ENCODE measurements at places on chromosomes 2 and 18.
A peak's percentile ranks its signal among the peaks of the same experiment; 100 is the strongest.

- no peak for DNase-seq
Observed at GRCh38 chr2:235966932-235967757, 201.0 kb downstream of the GBX2 start.

GRCh38 chr18:8656232-8656631 lies 47.0 kb downstream of the RAB12 start:
- no peak for DNase-seq

DNA sequence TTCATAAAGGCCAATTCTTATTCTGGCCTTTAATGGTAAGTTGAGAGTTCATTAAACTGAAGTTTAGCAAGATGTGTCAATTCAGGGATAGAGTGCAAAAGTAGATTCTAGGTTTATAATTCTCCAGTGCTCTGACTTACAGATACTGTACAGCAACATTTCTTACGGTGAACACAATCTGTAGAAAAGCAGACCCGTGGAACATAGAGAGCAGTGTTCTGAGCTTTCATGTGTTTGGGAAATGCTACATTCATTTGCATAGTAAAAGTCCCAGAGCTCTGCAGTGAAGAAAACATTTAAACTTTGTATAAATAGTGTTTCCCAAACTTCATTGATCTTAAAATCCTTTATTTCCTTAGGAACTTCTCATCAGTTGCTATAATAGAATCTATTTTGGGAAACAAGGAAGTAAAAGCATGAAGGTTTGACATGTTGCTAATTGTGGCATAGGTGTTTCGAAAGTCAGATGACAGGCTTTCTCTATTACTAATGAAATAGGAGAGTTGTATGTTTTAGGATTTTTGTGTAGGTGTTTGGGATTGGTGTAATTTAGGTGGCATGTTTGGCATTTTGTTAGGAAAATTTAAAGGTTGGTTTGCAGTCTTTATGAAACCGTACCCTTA lies 138.2 kb downstream of the ASXL3 start:
- no peak for DNase-seq

GRCh38 chr18:3665780-3666525 lies 216.0 kb downstream of the TGIF1 start:
- peak; percentile 86 for DNase-seq

DNA sequence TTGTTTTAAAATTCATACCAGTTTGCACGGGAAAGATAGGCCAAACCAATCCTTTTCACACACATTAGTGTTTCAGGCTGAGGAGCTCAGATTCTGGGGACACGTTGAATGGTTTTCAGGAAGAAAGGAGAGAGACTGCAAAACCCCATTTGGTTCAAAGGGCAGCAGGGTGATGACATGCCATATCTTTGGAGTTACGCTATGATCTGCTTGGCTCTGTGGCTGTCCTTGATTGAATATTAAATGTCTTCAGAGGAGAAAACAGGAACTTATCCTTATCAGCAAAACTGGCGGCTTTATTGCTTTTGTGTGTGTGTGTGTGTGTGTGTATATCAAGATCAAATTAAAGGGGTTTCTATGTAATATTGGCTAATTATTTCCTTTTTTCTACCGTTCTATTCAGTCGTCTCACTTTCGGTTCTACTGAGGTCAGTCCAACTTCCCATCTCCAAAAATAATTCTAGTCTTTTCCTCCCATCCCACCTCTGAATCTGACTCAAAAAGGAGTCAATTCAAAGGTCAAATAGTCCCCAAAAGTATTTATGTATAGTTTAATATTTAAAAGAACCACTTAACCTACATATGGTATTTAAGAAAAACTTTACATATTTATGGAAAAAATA lies 292.9 kb upstream of the CCDC68 start:
- no peak for DNase-seq

- no peak for DNase-seq
Observed at GRCh38 chr2:216842636-216843035, 17.2 kb downstream of the TNP1 start.

All from LHCN-M2 (cell line).